ENCODE measurements at places on chromosomes 5 and 9. TPM values are rescaled to one million over a fixed set of nuclear protein-coding genes. Genes with fewer than 3 reads are reported as not detected.

Gene CXCL14
- not detected for total RNA-seq

Gene PROP1
- total RNA-seq: not detected

Gene TAF11L10
- not detected for total RNA-seq

Gene IL4
- total RNA-seq: 6.4 TPM

Gene LHX3
- total RNA-seq: not detected

Gene GPX3
- total RNA-seq: not detected

GRCh38 chr5:153485641-153486040 lies 4.8 kb upstream of the GRIA1 start:
- no peak overlapping the region for H3K27ac ChIP-seq
- H3K4me1 ChIP-seq: no peaks in the 10 kb centered on the region
- no peaks in the 10 kb centered on the region for H3K36me3 ChIP-seq
- H3K27me3 ChIP-seq: no peaks in the 10 kb centered on the region
- no peak overlapping the region for H3K4me3 ChIP-seq

- peaks cover 8% of the 10 kb centered on the region for H3K36me3 ChIP-seq
- H3K27ac ChIP-seq: no peak overlapping the region
- no peak for DNase-seq
- H3K27me3 ChIP-seq: no peaks in the 10 kb centered on the region
Observed at GRCh38 chr5:72325566-72326305, 5.6 kb downstream of the PTCD2 start.

- no peak overlapping the region for H3K4me3 ChIP-seq
- no peaks in the 10 kb centered on the region for H3K27me3 ChIP-seq
- no peak for DNase-seq
- no peaks in the 10 kb centered on the region for H3K4me1 ChIP-seq
- H3K36me3 ChIP-seq: no peaks in the 10 kb centered on the region
- H3K27ac ChIP-seq: no peak overlapping the region
Observed at GRCh38 chr9:69951411-69951810, 92.2 kb upstream of the MAMDC2 start.

DNA sequence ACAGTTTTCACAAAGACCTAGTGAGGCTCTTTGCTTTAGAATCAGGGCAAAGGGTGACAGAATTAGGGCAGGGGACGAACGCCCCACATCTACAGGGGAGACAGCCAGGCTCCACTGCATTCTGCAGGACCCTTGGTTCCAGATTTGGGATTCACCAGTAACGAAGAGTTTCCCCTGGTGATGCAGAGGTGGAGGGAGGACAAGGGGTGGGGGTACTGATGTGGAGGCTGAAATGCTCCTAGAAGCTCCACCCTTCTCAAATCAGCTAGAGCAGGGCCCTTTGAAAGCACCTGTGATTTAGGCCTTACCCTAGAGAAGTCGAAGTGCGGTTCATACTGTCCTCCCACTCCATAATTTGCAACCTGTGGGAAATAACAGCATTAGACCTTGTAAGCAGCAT lies 29.1 kb downstream of the P4HA2 start:
- no peaks in the 10 kb centered on the region for H3K36me3 ChIP-seq
- H3K27me3 ChIP-seq: no peaks in the 10 kb centered on the region
- H3K4me1 ChIP-seq: no peaks in the 10 kb centered on the region
- no peak overlapping the region for H3K27ac ChIP-seq
- DNase-seq: no peak
- no peak overlapping the region for H3K4me3 ChIP-seq
